CD4-positive, alpha-beta T cell treated with Interferon alpha-2 for 1 hour (primary cell): ENCODE measurements at places on chromosomes 6 and 20.
A peak's percentile ranks its signal among the peaks of the same experiment; 100 is the strongest.

GRCh38 chr6:157941101-157941863, 40.4 kb upstream of the SYNJ2 start:
- no peak for DNase-seq

DNA sequence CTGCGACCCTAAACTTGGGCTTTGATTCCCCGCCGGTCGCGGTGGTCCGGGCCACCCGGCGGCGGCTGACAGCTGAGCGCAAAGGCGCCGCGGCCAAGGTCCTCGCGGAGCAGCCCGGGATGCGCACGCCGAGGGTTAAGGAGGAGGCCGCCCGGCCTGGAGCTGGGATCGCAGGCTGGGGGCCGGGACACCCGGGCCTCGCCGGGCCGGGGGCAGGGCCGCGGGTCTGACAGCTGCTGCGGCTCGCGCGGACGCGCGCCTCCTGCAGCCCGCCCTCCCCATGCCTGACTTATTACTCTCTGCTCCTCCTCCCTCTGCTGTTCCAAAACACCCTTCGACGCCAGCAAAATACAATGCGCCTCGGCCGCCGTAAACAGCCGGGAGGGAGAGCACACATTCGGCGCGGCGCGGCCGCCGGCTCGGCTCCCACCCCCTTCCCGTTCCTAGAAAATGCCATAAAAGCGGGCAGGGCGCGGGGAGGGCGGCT, 746 bp downstream of the BACH2 start:
- DNase-seq: peak; percentile 68

DNA sequence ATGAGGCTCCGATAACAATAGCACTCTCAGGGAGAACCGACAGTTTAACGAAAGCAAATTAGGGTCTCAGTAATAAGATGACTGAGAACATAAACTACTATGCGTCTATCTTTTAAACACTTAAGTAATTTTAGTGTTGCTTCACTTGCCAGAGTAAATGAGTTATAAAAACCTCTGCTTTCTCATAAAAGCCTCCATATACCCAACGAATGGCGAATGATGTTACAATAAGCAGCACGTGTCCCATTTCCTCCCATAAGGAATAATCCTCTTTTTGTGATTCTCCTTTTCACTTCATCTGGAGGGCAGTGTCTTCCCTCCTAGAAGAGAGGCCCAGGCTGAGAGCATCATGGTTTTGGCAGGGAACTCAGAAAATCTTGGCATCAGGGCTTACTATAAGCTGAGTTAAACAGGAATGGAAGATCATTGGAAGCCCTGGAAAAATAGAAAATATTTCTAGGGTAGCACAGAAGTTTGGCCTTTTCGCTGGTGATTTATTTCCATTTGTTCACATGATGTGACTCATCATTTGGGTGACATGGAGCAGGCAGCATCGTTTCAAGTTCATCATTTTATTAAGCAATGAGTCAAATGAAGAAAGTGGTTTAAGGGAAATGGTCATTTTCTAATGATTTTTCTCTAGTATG, 255.4 kb downstream of the ATXN1 start:
- DNase-seq: no peak

DNA sequence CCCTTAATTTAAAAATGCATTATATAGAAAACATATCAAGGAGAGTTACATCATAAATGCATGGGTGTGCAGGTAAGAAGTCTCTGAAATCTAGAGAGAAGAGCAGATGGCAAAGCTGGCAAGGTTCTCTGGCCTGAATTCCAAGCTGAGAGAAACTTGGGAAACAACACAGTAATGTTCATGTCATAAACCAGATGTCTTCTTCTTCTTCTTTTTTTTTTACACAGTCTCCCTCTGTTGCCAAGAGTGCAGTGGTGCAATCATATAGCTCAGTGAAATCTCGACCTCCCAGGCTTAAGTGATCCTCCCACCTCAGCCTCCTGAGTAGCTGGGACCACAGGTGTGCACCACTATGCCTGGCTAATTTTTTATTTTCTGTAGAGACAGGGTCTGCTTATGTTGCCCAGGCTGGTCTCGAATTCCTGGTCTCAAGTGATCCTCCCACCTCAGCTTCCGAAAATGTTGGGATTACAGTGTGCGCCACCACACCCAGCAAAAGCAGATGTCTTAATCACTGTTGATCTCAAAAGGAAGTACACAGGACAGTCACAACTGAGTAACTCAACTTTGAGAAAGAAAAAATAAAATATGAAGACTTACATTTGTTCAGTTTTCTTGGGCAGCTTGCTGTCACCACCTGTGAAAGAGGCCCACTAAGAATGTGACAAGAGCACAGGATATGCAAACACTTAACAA, 77.3 kb downstream of the DNAAF9 start:
- DNase-seq: no peak

GRCh38 chr6:125245109-125245508, 56.7 kb downstream of the HDDC2 start:
- DNase-seq: no peak

DNA sequence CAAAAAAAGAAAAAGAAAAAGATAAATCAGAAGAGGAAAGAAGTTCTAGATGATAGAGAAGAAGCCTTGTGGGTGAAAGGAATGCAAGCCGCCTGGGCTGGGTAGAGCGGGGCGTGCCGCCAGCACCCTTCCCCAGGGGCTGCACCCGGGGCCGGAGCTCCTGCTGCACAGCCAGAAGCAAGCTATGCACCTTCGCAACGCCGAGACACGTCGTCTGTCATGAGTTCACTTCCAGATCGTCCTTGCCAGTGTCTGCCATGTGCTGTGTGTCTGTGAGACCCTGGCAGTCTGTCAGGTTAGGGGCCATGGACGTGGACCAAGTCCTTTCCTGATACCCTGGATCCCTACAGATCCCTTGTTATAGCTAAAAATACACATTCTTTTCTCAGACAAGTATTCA, 25.5 kb upstream of the ADRM1 start:
- DNase-seq: no peak
